Activated T-helper 1 cell treated with anti-CD3 and anti-CD28 coated beads, Interleukin-2, amount 50 U/mL, for 16 hours (primary cell): ENCODE measurements at places on chromosomes 11 and 22.

DNA sequence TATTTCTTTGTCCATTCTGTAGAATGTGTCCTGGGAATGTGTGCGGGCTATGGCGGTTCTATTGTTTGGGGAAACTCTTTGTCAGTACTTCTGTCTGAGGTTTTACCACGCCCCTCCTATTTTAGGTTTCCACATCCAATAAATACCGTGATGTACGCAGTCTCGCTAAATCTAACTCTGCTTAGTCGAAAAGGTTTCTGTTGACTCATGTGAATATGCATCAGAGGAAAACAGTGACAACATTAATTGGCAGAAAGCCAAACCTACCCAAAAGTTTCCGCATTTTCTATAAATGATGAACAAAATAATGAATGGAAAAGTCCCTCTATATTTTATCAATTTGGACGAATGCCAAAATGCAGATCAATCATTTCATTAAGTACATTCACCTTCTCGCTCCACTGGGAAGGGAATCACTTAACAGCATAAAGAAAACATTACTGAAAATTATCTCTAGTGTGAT is 143.4 kb downstream of the MAML2 start:
- DNase-seq = no peak

GRCh38 chr11:10155793-10156490 is 138.1 kb downstream of the SBF2 start:
- DNase-seq = no peak

DNA sequence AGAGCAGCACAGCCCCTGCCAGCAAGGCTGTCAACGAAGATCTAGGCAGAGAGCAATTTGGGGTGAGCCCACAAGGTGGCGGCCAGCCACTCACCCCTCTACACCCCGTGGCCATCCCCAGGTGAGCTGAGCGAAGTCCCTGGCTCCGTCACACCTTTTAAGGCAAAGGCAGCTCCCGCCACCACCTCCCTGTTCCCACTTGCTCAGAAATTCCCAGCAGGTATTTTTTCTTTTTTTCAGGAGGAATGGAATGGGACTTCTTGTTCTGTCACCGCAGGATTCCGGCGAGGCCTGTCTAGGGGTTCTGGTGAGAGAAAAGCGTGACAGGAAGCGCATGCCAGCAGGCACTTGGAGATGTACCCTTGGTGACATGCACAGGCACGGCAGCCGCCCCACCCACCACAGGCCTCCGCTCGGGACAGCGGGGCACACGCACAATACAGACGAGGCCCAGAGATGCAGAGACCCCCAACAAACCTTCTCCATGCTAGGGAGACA is 10.0 kb downstream of the RPL3 start:
- no peak for DNase-seq

GRCh38 chr11:20026629-20027555 is 133.4 kb downstream of the DBX1 start:
- DNase-seq = no peak

GRCh38 chr11:88692306-88693086 is 355.0 kb upstream of the CTSC start:
- no peak for DNase-seq

GRCh38 chr11:58994171-58994570 is 54.9 kb downstream of the GLYATL1 start:
- no peak for DNase-seq

GRCh38 chr22:40412441-40412840 is 42.0 kb downstream of the SGSM3 start:
- DNase-seq = no peak

GRCh38 chr22:27088026-27088425 is 430.6 kb downstream of the MIAT start:
- no peak for DNase-seq
